Stimulated activated CD4-positive, alpha-beta T cell treated with anti-CD3 and anti-CD28 coated beads, Interleukin-1b, Interleukin-23, amount 100 ng/mL, for 1 hour (primary cell): ENCODE measurements at places on chromosomes 2 and 18.

DNA sequence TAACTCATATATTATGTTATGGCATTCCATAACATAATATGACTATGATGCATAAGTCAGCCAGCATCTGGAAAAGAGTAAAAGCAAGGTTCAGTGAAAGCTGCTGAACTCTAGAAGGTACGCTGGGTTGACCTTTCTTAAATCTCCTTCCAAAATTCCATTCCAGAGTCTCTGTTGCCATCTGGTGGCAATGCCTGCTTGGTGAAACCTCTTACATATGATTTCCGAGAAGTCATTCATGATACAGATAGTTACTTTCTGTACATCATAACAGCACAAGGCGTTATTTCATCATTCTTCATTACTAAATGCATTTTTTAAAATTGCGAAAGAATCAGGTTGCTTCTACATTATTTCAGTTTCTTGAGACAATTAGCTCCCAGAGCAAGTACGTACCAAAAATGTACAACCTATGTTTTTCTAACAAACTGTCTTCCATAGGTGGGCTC is 7.0 kb upstream of the EPG5 start:
- DNase-seq: peak; percentile 34

DNA sequence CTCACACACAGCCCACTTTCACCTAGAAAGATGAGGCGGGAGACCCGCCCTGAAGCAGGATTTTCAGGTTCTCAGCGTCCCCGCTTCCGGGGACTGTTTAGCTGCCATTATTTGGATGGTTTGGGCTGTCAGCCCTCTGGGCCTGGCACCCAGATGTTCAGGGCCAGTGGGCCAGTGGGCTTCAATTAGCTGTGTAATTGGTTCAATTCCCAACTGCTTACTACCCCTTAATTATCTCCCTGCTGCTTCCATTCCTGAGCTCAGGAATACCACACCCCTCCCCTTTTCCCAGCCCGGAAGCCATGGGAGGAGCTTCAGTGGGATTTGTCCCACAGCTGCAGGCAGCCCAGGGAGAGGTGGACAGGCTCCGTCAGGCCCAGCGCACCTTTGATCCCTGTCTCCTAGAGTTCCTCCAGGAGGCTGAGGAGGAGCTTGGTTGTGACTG is 114.1 kb upstream of the MYCN start:
- no peak for DNase-seq

DNA sequence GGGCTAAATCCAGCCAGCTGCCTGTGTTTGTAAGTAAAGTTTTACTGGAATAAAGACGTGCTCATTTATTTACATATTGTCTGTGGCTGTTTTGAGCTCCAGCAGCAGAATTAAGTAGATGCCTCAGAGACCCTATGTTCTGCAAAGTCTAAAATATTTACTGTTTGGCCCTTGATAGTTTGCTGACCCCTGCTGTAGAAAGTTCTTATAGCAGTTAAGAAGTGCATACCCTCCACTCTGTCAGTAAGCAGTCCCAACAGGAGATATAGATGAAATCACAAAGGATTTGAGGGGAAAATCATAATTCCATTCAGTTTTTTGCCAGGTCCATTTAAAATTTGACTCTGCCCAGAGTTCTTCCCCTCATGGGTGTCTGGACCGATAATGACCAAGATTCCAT is 50.1 kb upstream of the ITM2C start:
- no peak for DNase-seq

GRCh38 chr2:150981826-150982225 is 279.8 kb downstream of the RBM43 start:
- DNase-seq: no peak

DNA sequence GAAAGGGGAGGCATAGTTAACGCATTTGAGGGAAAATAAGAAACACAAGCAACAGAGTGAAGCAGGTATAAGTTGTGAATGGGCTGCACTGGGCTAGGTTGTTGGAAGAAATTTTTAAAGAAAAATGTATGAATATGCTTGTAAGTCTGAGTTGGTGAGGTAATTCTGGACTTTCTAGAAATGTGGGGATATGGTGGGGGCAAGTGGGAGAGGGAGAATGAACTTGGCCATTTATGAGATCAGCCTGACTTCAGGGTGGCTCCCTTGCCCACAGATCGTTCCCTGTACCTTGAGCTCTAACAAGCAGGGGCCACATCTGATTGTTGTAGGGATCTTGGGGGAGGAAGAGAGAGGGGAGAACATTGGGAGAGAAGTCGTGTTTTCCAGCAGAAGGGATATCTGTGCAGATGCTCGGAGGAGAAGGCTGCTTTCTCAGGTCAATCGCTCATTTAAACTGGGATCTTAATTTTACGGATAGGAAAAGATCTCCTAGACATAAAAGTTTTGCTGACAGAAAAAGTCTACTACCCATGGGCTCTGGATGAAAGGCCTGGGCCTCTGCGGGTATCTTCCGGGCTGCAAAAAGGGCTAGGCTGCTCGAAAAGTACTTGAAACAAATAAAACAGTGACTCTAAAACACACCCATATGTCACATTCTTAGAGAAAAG is 42.5 kb upstream of the FZD5 start:
- no peak for DNase-seq

- DNase-seq: no peak
Measured at GRCh38 chr18:59853380-59853779, 46.4 kb upstream of the PMAIP1 start.

DNA sequence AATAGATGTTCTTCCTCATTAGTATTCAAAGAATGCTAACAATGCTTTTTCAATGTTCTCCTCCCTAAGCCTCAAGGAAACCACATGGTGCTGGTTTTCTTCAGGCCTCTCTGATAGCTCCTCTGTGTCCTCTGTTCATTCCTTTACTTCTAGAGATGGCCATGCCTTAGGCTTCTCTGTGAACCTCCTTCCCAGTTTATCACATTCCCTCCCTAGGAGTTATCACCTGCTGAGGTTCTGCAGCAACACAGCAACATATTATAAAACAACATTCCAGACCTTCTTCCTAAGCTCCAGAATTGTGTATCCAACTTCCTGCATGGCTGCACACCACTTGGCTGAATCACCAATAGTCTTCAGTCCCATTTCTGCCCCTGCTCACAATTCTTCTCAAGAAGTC is 325.5 kb downstream of the IRS1 start:
- DNase-seq: no peak
